ENCODE measurements at places on chromosomes 16 and 17.

DNA sequence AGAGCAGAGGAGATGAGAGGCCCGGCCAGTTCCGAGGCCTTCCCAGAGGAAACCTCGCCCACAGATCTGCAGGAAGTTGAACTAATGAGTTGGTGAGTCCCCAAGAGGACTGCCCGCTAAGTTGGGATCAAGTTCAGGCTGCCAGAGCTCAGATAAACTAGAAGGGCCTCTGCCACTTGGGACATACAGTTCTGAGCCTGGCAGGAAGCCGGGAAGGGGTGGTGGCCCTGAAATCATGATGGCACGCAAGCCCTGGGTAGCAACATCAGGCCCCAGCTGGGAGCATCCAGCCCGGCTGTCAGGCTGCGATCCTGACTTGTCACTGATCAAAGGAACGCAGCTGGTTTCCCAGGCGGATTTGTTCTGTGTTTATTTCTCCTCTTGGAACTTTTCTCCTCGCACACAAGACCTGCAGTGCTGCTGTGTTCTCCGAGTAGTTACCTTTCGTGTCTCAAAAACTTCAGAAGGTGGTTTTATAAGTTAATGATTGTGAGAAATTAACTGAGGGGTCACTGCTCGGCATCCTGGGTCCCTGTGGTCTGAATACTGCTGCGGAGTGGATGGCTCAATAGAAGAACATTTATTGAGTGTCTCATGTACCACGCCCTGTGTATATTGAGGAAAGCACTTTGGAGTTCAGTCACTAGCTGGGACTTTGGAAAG lies 8.0 kb upstream of the WFDC1 start:
- no peak for DNase-seq

DNA sequence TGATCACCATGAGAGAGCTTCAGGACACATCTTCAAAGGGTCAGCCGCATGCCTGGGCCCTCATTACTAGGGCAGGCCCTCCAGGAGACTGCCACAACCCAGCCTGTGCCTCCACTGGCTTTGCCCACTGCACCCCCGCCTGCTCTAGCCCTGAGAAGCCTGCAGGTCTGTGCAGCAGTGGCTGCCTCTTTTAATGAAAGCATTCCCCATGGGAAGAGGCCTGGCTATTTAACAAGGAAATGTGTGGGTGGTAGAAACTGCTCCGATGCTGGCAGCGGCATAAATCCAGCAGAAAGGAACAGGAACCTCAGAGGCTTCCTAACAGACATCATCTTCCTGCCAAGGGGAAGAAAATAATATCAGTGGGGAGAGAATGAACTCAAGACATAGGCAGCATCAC lies 375 bp upstream of the KRT32 start:
- no peak for DNase-seq

DNA sequence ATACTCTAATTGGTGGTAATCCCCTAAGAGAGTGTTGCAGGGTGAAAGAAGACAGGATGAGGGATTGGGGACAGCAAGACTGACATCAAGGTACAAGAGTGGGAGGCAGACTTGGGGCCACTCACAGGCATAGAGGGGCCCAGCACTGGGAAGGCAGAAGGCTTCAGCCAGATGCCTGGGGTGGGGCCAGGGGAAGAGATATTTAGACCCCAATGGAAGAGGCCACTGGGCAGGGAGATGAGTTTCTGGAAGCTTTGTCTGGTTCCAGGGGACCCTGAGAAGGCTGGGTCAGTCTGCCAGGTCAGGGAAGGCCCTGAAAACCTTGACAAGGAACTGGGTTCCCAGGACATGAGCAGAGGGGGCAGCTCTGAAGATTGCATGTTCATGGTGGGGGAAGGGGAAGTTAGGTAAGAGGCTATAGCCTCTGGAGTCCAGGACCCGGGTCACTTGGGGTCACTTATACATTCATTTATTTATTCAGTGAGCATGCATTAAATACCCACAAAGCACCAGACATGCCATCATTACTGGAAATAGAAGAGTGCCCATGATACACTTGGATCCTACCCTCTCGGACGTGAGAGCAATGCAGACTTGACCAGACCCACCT lies 92.9 kb downstream of the TMEM132E start:
- no peak for DNase-seq

- no peak for DNase-seq
Observed at GRCh38 chr17:80503921-80504320, 27.5 kb upstream of the NPTX1 start.

DNA sequence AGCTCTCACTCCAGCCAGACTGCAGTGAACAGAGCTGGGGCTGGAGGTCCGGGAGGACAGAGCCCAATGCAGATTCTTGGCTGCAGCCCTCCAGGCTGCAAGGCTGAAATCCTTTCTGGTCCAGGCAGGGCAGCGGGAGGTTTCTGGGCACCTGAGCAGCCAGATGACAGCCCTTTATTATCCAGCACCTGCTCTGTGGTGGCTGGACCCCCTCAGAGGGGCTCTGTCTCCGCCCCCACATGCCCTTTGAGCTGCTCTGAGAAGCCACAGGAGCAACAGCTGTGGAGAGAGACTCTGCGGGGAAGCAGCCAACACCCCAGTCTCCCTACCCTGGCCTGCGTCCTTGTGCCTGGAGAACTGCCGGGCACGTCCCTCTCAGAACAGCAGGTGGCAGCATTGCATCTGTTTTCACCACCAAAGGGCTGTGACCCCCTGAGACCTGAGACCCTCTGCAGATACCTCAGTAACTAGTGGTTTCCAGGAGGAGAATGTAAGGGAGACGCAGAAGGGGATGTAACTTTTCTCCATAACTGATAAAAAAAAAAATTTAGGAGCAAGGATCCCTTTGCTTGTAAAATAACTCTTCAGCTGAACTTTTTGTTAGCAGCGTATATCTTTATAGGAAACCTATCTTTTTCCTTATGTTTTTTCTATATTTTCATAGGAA lies 3.7 kb upstream of the CNP start:
- DNase-seq: no peak

- DNase-seq: no peak
Observed at GRCh38 chr17:81267390-81268067, 27.6 kb downstream of the SLC38A10 start.

GRCh38 chr17:4900231-4901107 lies 1.1 kb downstream of the C17orf107 start:
- no peak for DNase-seq

DNA sequence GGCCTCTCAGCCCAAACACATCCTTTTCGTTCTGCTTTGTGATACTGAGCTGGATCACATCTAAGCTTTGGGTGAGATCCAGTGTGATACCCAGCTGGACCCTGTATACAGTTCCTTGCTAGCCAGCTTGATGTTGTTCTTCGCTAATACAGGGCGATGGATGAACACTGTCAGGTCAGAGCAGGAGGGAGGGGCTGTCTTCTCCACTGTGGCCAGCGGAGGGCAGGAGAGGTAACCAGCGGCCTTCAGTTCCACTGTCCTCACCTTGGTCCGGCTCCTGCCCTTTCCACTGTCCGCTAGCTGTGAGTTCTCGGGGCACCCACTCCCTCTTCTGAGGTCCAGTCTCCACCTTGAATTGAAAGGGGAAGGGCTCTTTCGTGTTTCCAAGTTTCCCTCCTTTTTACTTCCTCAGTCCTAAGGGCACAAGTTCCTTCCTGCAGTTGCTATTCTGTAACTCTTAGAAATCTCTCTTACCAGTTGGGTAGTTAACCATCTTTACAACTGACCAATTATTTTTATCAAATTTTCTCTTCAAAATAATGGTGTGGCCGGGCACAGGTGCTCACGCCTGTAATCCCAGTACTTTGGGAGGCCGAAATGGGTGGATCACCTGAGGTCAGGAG lies 3.0 kb upstream of the ZNF213 start:
- DNase-seq: no peak

- no peak for DNase-seq
Observed at GRCh38 chr17:38434178-38434665, 6.0 kb downstream of the ARHGAP23 start.

DNA sequence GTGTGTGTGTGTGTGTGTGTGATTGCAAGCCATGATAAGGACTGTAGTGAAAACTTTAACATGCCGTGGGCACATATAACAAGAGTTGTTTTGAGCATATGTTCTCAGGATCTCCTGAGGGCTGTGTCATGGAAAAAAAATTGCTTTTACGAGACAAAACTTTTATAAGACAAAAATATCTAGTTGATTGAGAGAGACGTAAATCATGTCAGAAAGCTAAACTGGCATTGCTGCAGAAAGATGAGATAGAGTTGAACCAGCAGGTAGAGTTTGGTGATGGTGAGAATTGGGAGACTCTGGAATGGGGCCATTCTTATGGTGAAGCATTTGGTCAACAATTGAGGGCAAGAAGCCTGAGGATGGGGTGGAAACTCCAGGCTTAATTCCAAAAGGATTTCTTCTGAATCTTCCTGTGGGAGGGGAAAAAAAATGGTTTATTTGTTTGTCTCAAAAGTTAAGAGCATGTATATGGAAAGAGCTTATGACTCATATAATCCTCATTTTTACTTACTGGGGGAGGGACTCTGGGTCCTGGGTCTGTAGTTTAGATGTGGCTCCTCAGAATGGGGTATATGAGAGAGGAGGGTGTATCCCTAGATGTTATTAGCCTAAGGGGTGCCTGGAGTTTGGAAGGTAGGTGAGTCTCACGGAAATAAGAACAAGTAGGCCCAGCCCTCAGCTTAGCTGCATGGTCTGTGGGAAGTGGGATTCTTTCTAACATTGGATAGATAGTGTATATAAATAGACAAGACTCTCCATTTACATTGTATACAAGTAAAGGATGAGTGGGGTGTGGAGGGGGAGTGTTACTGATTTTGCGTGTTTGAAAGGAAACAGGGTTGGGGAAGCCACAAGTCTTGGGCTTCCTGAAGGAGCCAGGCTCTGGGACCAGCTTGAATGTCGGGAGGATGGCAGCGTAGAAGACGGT lies 7.1 kb downstream of the MINK1 start:
- no peak for DNase-seq

- no peak for DNase-seq
Observed at GRCh38 chr17:74390680-74391653, 23.7 kb downstream of the GPR142 start.

DNA sequence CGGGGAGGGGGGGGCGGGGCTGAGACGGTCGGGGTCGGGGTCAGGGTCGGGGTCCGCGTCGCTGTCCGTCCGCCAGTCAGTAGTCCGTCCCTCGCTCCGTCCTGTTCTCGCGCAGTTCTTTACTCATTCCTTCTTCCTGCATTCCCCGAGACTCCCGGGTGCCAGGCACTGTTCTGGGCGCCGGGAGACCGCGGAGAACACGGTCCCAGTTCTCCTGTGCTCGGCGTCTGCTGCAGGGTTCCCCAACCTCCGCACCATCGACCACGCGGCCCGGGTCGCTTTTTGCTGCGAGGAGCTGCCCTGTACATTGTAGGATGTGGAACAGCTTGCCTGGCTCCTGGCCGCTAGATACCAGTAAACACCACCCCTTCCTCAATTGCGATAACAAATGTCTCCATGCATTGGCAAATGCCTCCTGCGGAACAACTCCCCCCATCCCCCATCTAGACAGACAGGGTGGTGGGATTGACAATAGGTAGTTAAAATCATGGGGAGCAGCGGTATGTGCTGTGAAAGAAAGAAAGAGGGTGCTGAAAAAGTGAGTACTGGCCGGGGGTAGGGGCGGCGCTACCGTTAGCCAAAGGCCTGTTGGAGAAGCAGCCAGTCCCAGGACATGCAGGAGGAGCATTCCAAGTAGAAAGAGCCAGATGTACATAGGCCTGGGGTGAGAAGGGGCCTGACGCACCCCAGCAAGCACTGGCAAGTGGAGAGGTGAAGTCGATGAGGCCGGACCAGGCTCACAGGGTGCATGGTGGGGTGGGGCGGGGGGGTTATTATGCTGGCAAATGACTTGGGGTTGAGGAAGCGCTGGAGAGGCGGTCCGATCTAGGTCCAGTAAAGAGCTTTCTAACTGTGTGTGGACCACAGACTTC lies 631 bp downstream of the TRAF7 start:
- no peak for DNase-seq

DNA sequence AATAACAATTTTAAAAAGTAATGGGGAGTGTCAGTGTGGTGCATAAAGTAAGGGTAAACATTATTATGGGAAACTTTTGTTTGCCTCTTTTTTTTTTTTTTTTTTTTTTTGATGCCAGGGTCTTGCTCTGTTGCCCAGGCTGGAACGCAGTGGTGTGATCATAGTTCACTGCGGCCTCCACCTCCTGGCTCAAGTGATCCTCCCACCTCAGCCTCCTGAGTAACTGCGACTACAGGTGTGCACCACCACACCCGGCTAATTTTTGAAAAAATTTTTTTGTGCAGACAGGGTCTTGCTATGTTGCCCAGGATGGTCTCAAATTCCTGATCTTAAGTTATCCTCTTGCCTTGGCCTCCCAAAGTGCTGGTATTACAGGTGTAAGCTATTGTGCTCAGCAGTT lies 10.7 kb downstream of the TAOK1 start:
- DNase-seq: no peak

- no peak for DNase-seq
Observed at GRCh38 chr16:85829171-85829719, 29.8 kb downstream of the COX4I1 start.

DNA sequence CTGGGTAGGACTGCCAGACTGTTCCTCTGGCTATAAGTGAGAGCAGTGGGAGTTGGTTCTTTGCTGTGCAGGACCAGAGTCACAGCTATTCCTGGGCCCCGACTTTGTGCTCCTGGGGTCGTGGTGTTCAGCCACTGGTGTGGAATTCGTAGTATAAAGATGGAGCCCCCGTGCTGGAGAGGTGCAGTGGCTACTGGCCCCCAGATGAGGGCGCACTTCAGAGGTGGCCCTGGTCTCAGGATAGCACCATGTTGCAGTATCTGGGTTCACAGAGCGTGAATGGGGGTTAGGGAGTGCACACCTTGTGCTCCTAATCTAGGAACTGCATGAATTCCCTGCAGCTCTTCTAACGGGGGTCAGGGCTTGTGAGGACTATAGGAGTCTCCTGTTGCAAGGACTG lies 21.1 kb downstream of the TANC2 start:
- DNase-seq: no peak

GRCh38 chr16:82181461-82182185 lies 11.6 kb upstream of the MPHOSPH6 start:
- no peak for DNase-seq

DNA sequence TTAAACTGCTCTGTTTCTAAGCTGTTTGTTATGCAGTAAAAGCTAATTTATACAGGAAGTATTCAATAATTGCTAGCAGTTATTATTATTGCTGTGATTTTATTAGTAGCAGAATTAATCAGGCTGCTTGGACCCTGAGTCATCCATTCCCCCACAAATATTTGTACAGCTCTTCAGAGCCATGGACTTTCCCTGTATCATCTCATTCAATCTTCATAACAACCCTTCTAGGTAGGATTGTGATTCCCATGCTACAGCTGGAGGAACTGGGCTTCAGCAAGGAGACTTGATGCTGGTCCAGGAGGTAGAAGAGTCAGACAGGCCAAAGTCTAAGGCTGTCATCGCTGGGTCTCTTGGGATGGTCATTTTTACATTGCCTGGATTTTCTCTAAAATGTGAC lies 208.3 kb downstream of the C16orf95 start:
- DNase-seq: no peak

GRCh38 chr17:34485999-34486398 lies 93.4 kb upstream of the TMEM132E start:
- DNase-seq: no peak

Measured in kidney epithelial cell (primary cell).